Choroid plexus epithelial cell (primary cell): ENCODE measurements at places on chromosomes 3 and 15.

DNA sequence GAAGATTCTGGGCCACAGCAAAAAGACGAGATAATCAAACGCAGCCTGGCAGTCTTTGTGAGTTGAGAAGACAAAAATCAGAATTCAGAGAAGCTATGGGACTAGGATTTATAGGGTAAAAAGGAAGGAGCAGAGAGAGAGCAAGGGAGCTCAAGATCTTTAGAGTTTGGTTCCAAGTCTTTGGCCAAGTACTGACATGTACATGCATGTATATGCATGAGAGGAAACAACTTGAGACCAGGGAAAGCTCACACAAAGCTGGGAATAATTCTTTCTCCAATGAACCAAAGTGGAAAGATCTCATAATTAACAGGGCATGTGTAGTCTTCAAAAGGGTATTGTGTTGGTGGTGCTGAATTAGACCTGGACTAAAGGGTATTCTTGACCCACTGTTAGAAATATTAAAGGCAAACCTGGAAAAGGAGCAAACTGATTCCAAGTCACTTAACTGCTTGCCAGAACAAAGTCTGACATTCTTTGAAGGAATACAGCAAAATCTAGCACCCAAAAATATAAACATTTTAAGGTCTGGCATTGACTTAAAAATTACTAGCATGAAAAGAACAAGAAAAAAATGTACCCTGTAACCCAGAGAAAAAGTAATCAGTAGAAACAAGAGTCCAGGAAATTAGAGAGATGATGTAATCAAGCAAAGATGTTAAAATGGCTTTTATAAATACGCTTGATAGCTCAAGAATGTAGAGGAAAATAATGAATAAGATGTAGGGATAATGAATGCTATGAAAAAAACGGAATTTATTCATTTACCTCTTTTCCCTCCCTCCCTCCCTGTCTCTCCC lies 226.0 kb upstream of the CGNL1 start:
- peak; percentile 68 for DNase-seq

DNA sequence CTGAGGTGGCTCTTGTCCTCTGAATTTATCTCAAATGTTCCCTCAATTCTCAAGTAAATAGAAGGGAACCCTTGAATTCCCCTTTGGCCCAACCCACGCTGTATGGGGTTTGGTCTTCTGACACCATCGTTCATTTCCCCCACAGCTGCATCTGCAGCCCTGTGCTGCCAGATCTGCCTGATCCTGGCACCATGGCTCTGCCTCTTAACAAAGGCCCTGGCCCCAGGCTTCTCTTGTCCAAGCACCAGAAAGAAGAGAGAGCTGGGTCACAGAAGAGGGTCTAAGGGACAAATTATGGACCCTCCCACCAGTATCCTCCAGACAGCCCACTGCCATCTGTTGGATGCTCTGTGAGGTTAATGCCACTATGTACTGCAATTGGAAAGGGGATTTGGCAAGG lies 1.8 kb downstream of the MAP1A start:
- DNase-seq: no peak

DNA sequence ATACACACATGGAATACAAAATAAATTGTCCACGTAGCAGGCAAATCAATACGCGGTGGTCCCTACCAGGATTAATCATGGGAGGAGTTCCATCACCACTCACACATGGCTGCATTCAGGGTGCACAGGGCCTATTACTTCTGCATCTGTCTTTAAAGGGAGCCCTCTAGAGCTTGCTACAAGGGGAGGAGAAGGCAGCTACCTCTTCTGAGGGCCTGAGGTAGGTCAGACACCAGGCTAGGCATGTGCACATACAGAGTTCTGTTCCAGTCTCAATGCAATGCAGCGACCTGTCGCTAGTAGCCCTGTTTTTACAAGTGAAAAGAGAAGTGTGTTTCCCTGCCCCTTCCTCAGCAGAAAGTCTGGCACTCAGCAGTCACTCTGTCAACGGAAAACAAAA lies 102.7 kb downstream of the ROBO2 start:
- DNase-seq: no peak

GRCh38 chr15:79523266-79523665 lies 91.1 kb downstream of the MINAR1 start:
- no peak for DNase-seq

GRCh38 chr15:91852741-91853510 lies 582 bp upstream of the SLCO3A1 start:
- peak; percentile 18 for DNase-seq

GRCh38 chr3:42991341-42992315 lies 12.5 kb downstream of the GASK1A start:
- no peak for DNase-seq

DNA sequence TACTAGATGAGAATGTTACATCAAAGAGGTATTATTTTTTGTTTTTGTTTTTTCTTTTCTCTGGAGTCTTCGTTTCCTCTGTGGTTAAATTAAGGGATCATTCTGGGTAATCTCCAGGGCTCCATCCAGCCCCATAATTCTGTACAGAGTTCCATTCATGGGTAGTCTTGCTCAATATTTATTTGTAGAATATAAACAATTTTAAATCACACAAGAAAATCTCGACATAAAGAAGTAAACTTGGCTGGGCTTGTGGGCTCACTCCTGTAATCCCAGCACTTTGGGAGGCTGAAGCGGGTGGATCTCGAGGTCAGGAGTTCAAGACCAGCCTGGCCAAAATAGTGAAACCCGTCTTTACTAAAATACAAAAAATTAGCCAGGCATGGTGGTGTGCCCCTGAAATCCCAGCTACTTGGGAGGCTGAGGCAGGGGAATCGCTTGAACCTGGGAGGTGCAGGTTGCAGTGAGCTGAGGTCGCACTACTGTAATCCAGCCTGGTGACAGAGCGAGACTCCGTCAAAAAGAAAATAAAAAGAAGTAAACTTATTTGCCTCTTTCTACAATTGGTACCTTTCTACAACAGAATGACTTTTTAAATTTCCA lies 166.8 kb upstream of the TGFBR2 start:
- DNase-seq: no peak

GRCh38 chr3:30915782-30916181 lies 21.3 kb upstream of the GADL1 start:
- no peak for DNase-seq

DNA sequence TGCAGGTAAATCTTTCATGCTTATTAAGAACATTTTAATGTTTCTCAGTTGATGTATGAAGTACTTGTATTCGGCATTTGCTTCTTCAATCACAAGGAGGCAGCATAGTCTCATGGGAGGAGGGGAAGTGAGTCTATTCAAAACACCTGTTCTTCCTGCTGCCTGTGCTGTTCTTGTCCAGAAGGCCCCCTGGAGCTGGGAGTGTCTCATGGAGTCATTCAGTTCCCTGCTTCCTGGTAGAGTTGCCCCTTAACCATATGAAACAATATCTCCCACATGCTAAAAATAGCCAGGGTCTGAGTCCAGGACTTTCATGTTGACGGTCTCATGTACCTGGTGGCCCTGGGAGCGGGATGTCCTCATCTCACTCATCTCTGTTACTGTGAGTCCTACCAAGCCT lies 15.5 kb upstream of the PPP1R2 start:
- DNase-seq: peak; percentile 86

- no peak for DNase-seq
These were observed 29.5 kb downstream of the ATOSA start for GRCh38 chr15:52649686-52650085.

DNA sequence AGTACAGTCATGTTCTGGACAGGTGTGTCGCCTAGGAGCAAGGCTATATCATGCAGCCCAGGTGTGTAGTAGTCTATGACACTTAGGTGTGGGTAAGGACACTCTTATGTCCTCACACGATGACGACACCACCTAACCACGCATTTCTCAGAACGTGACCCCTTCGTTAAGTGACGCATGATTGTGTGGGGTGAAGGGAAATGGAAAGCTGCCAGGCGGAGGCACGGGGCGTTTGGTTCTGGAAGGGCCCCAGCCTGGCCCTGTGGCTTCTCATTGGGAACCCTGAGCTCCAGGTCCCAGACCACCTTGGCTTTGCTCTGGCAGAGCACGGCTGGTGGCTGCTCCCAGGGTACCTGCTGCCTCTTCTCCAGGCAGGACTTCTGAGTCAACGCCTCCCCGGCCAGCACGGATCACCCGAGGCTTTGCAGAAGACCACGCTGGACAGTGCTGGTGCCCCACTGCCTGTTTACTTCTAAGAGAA lies 39.3 kb downstream of the FBLN2 start:
- no peak for DNase-seq

- no peak for DNase-seq
These were observed 53.2 kb upstream of the ZNF148 start for GRCh38 chr3:125428216-125428830.

DNA sequence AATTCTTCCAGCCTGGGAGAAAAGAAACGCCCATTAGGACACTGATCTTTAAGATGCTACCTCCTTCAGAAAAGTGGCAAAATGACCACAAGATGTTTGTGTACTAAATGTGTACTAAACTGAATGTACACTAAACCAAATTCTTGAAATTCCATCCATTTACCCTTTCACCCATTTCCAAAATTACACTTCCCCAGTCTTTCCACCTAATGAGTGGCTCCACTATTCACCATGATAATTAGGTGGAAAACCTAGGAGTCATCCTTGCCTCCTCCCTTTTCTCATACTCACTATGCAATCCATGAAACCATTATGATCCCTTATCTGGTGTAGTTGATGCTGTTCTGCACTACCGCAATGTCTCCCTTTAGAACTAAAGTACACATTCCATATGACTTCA lies 452.1 kb upstream of the THBS1 start:
- no peak for DNase-seq

- no peak for DNase-seq
These were observed 41.7 kb downstream of the FBXL22 start for GRCh38 chr15:63638839-63639238.

DNA sequence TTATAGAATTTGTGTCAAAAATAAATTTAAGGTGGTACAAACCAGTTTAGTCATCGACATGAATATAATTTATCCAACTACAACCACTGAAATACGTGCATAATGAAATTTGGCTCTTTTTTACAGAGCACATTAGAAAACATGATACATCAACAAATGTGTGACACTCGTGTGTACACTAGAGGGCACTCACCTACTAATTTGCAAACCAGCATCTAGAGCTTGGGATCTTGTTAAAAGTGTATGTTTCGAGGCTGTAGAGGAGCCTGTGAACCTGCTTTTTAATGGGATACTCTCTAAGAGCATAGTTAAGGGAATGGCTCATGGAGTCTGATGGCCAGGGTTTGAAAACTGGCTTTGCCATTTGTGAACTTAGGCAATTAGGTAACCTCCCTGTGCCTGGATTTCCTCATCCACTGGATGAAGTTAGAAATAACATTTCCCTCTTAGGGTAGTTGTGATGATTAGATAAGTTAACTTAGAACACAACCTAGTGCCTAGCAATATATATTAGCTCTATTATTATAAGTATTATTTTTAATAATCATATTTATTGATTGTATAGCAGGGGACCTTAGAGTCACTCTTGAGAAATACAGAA lies 8.8 kb upstream of the CPOX start:
- peak; percentile 87 for DNase-seq

- no peak for DNase-seq
These were observed 214.1 kb downstream of the NECTIN3 start for GRCh38 chr3:111285694-111286093.

- peak; percentile 83 for DNase-seq
These were observed 8.7 kb downstream of the ATXN7 start for GRCh38 chr3:63872135-63872924.

DNA sequence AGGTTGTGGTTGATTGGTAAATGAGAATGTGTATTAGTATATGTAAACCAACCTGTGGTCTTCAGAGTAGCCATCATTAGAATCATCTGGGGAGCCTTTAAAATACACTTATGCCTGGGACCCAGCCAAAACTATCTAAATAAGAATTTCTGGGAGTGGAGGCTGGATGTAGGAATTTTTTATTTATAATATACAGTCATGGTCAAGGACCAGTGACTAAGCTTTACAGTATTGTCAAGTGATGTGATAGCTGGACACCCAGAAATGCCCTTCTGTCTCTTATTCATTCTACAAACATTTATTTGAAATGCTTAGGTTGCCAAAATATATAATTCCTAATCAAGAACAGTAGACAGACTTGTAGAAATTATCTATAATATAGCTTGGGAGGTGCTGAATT lies 132.2 kb downstream of the MBNL1 start:
- peak; percentile 45 for DNase-seq

GRCh38 chr3:38089163-38089562 lies 47.8 kb downstream of the ACAA1 start:
- no peak for DNase-seq

- DNase-seq: peak; percentile 72
These were observed 43.8 kb downstream of the SPSB4 start for GRCh38 chr3:141094790-141095545.

DNA sequence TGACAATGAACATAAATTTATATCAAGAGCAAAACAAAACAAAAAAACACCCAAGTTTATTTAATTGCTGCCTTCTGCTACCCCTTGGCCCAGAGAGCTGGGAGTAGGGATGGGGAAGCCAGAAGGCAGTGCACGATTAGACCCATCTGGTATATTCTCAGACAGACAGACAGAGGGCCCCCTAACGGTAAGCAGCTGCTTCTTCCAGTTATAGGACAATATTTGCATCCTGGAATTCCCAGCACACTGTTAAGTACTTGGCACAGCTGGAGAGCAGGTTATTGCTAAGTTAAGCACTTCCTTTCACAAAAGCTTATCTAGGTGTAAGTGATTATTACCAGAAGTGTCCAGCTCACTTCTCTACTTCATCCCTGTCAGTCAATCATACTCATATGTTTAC lies 39.3 kb downstream of the C2CD4B start:
- peak; percentile 81 for DNase-seq

DNA sequence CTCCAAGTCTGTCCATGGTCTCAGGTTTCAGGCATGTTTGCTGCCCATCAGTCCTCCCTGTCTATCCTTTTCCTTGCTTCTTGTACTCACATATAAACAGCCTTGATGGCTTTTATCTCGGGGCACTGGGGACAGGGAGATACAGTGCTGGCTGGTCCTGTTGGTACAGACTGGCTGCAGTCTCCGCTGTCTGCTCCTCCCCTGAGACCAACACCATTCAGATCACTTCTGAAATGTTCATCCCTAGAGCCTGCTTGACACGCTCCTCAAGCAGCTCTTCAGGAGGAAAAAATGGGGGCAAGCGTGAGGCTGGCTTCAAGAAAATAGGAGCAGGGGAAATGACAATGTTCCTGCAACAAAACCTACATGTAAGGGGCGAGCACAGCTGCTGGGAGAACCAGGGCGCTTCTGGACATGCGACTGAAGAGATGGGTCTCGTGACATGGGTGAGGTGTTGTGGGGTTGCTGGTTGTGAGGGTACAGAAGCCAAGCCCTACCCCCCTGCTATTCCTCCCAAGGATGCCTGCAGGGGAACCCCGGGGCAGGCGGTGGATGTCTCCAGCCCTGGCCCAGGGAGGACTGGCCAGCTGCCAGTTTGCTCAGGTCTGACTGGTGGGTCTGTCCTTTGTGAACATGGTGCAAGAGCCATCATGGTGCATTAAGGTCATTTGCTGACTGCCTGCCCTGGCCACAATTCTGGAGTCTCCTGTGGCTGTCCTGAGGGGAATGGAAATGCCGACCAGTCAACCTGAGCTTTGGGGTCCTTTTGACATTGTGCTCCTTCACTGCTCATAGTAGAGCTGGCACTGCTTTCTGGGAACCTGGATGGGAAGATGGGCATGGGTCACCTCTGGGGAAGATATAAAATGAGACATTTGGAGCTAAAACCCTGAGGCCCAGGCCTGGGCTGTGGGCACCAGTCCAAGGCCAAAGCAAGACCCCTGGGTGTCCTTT lies 40.1 kb downstream of the KY start:
- no peak for DNase-seq
